Fibroblast of skin of scalp (primary cell): ENCODE measurements at places on chromosomes 5 and 9.

GRCh38 chr5:15746833-15747232, 246.9 kb downstream of the FBXL7 start:
- DNase-seq, result no peak

- DNase-seq, result no peak
These were observed 37.7 kb upstream of the CKMT2 start for GRCh38 chr5:81195335-81195929.

DNA sequence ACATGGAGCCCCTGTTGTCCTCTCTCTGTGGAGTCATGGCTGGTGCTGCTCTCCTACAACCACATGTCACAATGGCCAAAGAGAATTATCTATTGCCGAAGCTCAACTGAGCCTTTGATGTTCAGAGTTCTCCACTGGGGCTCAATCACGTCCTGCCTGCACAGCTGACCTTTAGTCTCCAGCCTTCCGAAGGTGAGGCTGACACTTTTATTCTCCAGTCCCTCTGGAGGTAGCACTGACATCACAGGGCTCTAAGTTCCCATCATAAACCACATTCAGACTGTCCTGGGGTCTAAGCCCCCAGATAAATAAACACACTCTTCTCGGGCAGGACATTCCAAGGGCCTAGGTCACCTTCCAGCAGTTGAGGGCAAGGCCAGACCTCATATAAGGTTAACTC, 23.4 kb downstream of the ADCY2 start:
- DNase-seq, result no peak

DNA sequence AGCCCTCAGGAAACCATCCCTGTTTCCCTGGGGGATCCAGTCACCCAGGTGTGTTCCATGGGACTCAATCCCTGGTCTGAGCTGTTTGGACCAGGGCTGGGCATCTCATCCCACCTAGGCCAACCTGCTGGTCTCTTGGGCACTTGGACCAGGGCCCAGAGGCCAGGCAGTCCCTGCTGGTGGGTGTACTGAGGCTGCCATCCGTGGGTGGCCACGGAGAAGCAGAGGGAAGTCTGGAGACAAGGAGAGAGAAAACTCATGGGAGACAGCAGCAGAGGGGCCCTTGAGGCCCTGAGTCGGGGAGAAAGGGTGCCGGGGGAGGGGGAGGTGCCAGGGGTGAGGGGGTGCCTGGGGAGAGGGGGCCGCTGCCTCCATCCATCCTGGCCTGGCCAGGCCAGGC, 247.8 kb downstream of the PBX3 start:
- DNase-seq, result no peak

DNA sequence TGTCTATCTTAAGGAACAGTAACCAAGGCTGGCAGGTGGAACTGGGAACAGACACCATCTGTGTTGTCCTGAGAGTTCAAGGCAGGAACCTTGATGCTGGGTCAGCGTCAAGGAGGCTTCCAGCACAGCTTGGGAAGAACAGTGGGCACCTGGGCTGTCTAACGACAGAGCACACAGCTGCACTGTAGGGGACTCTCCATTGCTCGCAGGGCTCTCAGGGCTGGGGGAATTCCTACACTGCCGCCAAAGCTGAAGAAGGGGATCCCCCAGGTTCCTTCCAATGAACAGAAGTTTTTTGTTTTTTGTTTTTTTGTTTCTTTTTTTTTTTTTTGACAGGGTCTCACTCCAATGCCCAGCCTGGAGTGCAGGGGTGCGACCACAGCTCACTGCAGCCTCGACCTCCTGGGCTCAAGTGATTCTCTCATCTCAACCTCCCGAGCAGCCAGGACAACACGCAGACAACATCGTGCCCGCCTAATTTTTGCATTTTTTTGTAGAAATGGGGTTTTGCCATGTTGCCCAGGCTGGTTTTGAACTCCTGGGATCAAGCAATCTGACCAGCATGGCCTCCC, 81.9 kb downstream of the PTPN3 start:
- no peak for DNase-seq

DNA sequence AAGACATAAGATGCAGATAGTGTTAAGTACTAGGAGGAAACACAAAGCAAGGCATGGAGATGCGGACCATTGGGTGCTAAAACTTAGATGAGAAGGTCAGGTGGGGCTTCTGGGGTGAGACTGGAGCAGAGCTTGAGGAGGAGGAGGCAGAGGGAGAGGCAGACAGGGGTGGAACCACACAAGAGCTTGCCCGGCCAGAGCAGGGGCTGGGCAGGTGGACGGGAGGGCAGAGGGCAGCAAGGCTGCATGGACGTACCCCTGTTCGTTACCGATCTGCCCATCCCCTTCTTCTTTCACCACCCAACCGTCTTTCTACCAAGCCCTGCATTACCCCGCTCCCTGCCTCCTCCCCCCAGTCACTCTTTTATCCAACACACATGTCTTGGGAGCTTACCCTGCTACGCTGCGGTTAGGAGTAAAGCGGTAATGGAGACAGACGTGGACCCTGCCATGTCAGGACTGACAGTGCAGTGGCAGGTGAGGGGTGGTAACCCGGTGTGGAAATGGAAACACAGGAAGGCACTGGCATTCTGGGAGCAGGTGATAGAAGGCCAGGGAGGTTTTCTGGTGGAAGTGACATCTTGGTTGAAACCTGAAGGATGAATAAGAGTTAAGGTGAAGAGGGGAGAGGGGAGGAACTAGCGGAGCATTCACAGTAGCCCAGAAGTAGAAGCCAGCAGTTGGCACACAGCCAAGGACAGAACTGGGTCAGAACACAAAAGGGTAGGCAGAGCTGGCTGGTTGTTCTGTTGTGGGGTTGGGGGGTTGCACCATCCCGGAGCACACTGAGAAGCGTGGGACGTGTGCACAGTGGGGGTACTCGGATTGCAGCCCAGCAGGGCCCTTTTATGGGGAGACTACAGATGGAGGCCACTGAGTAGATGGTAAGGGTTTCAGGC, 167.2 kb downstream of the CACNA1B start:
- no peak for DNase-seq

GRCh38 chr9:127768698-127769097, 9.8 kb downstream of the SH2D3C start:
- no peak for DNase-seq

- DNase-seq, result no peak
These were observed 61.7 kb downstream of the GALNT12 start for GRCh38 chr9:98869078-98869745.

DNA sequence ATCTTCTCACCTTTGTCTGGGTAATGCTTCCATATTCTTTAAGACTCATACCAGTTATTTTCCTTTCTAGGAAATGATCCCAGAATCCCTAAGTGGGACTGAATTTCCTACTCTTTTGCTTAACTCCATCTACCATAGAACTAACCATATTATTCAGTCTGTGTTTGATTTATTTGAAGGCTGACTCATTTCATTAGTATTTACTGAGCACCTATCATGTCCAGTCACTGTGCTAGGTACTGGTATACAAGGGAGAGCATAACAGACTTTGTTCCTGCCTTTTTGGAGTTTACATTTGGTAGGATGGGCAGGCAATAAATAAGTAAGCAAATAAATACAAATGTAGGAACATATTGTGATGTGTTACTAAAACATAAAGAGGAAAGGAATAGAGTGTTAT, 4.3 kb downstream of the NPR2 start:
- DNase-seq, result no peak

GRCh38 chr5:132662925-132663770, 5.2 kb downstream of the IL13 start:
- no peak for DNase-seq

GRCh38 chr9:1870915-1871314, 144.2 kb upstream of the SMARCA2 start:
- DNase-seq, result no peak

GRCh38 chr5:429453-430188, 13.4 kb upstream of the EXOC3 start:
- peak; percentile 86 for DNase-seq

DNA sequence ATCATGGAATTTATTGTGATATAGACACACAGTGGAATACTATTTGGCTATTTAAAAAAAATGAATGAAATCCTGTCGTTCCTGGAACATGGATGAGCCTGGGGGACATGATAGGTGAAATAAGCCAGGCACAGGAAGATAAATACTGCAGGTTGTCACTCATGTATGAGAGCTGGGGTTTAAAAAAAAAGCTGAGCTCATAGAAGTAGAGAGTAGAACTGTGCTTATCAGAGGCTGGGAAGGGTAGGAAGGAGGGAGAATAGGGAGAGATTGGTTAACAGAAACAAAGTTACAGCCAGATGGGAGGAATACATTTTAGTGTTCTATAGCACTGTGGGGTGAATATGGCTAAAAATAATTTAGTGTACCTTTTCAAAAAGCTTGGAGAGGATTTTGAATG, 200.6 kb upstream of the NR4A3 start:
- DNase-seq, result no peak

GRCh38 chr5:80195837-80196400, 59.9 kb downstream of the SERINC5 start:
- no peak for DNase-seq

DNA sequence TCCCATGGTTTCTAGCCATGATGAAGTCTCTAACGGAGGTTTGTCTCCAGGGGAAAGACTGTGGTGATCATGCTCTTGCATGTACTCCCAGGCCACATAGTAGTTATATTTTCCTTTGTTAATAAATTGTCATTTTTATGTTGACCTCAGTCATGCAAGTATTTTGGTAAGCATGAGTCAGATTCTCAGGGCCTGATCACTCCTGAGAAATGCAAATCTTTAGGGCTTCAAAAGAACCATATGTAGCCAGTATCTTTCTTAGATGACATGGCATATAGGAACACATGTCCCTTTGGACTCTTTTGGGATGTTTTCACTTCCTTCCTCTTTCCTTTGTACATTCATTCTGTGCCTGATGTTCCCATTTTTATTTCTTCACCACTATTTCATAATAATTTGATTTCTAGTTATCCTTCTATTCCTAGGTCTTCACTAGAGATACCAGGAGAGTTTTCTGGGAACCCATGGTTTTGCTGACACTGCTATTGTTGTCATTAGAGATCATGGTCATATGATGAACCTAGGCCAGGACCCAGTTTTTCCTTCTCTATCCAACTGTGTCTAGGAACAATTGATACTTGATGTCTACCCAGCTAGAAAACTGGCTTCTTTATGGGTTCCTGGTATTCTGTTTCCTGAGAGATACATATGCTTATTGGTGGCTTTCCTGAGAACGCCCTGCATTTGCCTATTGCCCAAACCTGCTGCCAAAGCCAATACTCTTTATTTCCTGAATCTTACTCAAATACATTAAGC, 248.1 kb upstream of the NREP start:
- peak; percentile 96 for DNase-seq

DNA sequence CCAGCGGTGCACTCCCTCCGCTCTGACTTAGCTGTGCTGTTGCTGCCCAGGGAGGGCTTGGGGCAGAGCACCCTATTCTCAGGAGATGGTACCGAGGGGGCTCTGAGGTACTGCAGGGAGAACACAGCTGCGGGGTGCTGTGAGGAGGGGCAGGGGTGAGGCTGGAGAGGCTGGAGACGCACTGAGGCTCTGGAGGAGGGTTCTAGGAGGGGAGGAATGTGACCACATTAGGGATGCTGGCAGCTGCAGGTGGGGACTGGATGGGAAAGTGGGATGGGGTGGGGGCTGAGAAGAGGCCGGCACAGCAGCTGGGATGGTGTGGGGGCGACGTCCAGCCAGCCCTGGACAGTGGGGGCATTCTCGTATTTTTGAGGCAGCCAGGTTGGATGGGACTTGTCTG, 20.9 kb downstream of the NCS1 start:
- no peak for DNase-seq

GRCh38 chr5:55624841-55625588, 87.1 kb downstream of the SLC38A9 start:
- DNase-seq, result no peak

DNA sequence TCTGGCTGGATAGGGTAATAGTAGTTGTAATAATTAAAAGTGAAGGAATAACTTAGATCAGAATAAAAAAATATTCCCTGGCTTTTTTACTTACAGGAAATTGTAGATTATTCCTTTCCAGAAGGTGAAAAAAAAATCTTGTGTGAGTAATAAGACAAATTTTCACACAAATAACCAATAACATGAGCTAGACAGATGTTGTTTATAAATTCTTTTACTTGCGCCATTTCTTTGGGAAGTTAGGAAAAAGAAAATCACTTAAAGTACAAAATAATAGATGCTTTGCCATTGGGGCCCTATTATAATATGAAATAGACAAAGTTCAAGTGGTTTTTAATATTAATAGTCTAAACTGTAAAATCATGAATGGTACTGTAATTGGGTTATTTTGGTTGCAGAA, 204.1 kb downstream of the ARRDC3 start:
- peak; percentile 9 for DNase-seq

DNA sequence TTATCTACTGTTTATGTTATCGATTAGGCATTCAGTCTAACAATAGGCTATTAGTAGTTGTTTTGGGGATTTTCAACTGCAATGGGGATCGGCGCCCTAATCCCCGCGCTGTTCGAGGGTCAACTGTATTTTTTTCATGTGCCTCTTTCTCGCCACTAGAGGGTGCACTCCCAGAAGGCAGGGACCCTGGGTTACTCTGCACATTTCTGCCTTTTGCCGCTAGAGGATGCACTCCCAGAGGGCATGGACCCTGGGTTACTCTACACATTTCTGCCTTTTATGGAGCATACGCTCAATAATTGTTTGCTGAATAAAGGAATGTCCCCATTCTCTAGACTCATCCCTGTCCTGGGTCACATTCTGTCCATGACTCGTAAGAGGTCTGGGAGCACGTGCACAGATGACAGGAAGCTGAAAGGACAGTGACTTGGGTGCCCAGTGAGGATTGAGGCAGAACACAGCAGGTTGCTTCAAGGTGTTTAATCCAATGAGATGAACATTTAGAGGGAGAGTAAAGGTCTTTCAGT, 27.9 kb upstream of the RECK start:
- peak; percentile 84 for DNase-seq

GRCh38 chr9:32251539-32251938, 132.9 kb upstream of the ACO1 start:
- DNase-seq, result peak; percentile 22

GRCh38 chr9:107932601-107933000, 443.0 kb upstream of the KLF4 start:
- peak; percentile 30 for DNase-seq

DNA sequence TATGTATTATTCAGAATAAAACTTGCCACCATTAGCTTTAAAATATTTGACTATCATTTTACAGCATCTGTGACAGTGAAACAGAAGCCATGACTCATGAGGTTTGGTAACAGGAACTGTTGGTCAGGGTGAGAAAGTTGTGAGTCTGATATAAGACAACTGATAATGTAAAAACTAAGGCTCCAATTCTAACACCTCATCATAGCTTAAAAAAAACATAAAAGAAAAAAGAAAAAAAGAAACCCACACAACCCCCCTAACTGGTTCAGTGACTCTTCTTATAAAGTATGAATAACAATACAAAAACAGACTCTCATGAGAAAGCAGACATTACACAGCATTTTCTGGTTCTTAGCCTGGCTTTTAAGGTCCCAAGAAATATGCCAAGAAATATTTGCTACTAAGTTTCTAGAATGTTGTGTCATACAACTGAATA, 85.8 kb downstream of the MRPS27 start:
- peak; percentile 89 for DNase-seq
